Glomerular endothelial cell (primary cell): ENCODE measurements at places on chromosomes 5 and 9. TPM values are rescaled to one million over a fixed set of nuclear protein-coding genes. Genes with fewer than 3 reads are reported as not detected.

Gene PSAT1
- total RNA-seq: 15.5 and 22.7 TPM in 2 replicates

Gene ASPN
- total RNA-seq: not detected in 2 replicates

Gene F12
- 0.53 and 4.3 TPM in 2 replicates for total RNA-seq

Gene DMGDH
- 1.1 TPM in 1 of 2 replicates, not detected in the other for total RNA-seq

Gene PKD2L2
- not detected in 2 replicates for total RNA-seq

Gene SPINK6
- not detected in 2 replicates for total RNA-seq

Gene CER1
- not detected in 2 replicates for total RNA-seq

Gene TXNDC8
- total RNA-seq: not detected in 2 replicates

Gene DRD1
- total RNA-seq: not detected in 2 replicates

Gene DIPK1B
- total RNA-seq: 153 and 247 TPM in 2 replicates

Gene OTP
- total RNA-seq: not detected in 2 replicates

Gene STPG3
- total RNA-seq: not detected in 2 replicates

Gene GDNF
- 0.10 TPM in 1 of 2 replicates, not detected in the other for total RNA-seq

Gene ELAVL2
- 1.3 and 5.5 TPM in 2 replicates for total RNA-seq

Gene TMEM252
- not detected in 2 replicates for total RNA-seq

Gene IL13
- not detected in 2 replicates for total RNA-seq

Gene FXN
- 14.6 and 21.0 TPM in 2 replicates for total RNA-seq

Gene SHISAL2B
- not detected in 2 replicates for total RNA-seq

Gene OR13C5
- not detected in 2 replicates for total RNA-seq

Gene ECSCR
- 345 and 393 TPM in 2 replicates for total RNA-seq

Gene PCDHA7
- 0.05 and 0.64 TPM in 2 replicates for total RNA-seq

Gene AQP3
- 0.18 and 0.68 TPM in 2 replicates for total RNA-seq

Gene REXO4
- total RNA-seq: 24.9 and 25.6 TPM in 2 replicates

Gene CCNJL
- total RNA-seq: 18.5 and 23.2 TPM in 2 replicates

Gene AGPAT2
- total RNA-seq: 43.2 and 50.2 TPM in 2 replicates

Gene PTPA
- 82.9 and 96.7 TPM in 2 replicates for total RNA-seq

Gene LAMC3
- 0.12 and 0.63 TPM in 2 replicates for total RNA-seq

Gene THBS4
- total RNA-seq: 0.18 and 1.4 TPM in 2 replicates
